ENCODE measurements at places on chromosomes 11 and 22. TPM values are rescaled to one million over a fixed set of nuclear protein-coding genes. Genes with fewer than 3 reads are reported as not detected.

Gene KCNK4
- total RNA-seq = 0.31 TPM

DNA sequence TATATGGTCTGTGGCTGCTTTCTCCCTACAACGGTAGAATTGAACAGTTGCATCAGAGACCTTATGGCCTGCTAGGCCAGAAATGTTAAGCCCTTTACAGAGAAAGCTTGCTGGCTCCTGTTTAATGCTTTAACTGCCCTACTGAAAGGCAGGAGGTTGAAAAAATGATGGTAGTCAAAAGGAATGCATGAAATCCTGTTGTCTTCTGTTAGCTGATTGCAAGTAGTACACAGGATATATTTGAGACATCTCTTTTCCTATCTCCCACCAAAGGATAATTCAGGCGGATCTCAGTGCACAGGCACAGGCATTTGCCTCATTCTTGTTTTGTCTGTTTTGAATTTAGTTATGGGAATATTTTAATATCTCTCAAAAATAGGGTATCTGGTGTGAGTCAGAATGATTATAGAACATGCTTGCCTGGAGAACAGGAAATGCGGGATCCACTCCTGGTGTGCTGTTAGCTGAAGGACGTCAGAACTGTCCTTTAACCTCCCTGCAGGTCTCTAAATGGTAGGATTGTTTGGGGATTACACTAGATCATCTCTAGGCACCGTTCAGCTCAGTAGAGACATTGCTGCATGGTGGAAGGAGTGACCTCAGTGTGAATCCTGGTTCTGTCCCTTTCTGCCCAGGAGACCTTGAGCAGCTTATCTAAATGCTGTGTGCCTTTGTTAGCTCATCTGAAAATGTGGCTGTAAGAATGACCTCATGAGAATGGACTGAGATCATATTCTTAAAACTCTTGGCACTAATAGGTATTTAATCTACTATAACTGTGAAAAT, 49.5 kb downstream of the PACS1 start:
- ATAC-seq = no peak

DNA sequence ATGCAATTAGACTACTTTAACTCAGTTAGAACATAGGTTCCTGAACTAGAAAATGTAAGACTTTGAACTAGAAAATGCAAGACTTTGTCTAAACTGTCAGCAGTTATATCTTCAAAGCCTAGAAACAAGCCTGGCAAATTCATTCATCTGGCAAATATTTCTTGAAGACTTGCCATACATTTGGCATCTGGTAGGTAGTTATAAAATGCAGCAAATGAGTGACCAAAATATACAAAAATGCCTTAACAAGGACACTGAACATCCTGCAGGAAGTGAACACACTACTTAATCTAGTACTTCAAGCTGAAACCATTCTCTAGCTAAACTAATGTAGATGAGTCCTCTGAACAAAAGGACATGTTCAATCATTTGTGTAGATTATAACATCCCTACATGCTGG, 84.7 kb upstream of the SCUBE2 start:
- no peak for ATAC-seq

DNA sequence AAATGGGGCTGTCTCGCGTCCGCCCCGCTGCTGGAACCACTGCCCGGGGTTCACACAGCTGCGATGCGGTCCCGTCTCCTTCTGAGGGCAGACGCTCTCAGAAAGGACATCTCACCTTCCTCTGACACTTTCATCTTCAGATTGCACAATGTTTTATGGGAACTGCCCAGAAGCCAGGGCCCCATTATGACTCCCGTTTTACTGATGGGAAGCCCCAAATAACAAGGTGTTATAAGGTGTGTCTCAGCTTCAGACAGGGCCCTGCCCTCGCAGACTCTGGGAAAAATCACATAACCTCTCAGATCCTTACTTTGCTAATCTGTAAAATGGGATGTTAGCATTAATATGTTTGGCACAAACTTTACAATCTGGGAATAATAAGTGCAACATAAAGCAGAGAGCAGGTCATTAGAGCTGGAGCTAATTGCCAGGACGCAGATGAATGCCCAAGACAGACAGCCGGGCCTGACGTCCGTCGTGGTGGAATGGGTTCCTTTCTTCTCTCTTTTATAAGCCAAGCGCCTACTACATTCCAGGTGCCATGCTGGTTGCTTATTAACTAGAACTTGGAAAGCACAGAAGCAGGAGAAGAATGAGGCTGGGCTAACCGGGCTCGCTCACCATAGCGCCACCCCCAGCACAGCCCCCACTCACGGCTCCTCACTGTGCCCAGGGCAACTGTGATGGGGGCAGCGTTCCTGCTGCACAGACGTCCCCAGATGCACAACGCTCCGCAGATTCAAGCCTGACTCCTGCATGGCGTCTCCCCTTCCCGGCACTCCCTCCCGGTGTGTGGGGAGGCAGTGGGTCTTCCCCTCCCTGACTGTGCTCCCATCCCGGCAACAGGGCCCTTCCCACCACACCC, 43.8 kb downstream of the TRMU start:
- no peak for ATAC-seq

DNA sequence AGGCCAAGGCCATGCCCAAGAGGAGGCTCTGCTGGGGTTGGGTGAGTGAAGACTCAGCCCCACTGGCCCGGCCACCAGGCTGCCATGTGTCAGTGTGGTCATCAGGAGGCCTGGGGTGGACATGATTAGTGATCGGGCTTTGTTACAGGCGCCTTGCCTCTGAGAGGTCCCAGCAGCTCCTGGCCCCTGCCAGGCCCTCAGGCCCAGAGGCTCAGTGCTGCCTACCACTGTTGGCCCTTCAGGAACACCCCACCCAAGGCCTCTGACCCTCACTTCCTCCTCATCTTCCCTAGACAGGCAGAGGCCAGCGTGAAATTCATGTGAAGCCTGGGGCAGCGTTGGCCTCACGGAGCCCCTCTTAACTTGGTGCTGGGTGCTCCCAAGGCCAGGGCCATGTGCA, 2.2 kb downstream of the MRPL23 start:
- ATAC-seq = no peak

DNA sequence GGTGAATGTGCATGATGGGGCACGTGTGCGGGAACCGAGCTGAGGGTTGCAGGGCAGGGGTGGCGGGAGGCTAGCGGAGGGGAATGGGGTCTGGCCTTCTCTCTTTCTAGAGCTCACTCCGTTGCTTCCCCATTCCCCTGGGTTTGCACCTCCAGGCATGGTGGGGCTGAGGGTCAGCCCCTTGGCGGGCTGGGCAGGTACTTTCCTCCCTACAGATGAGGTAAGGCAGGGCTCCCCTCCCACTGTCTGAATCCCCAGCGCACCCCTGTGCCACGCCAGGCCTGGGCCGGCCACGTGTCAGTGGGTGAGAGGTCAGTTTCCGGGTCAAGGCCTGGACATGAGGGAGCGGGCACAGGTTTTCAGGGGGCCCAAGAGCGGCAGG, 8.9 kb downstream of the SUSD2 start:
- ATAC-seq = peak; percentile 3

- ATAC-seq = peak; percentile 46
These were observed 51.7 kb downstream of the RAB30 start for GRCh38 chr11:83019888-83020579.
